ENCODE measurements at places on chromosomes 3 and 15. TPM values are rescaled to one million over a fixed set of nuclear protein-coding genes. Genes with fewer than 3 reads are reported as not detected.

- DNase-seq, result no peak
Observed at GRCh38 chr3:72601983-72602750, 246.1 kb downstream of the SHQ1 start.

DNA sequence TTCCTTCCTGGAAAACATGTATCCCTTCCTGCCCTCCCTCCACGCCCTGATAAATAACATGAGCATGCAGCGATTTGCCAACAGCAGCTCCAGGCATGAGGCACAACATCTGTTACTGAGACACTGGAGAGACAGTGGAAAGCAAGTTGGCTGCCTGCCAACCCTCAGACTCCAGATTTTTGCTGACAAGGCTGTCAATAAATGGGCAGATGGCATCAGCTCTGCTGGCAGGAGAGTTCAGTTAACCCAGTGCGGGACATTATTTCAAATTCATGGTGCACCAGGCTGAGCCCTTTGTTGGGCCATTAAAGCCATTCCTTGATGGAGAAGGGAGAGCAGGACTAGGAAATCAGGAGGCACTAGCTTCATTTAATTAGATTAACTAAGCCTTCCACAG, 293.3 kb downstream of the MEX3B start:
- DNase-seq, result no peak

DNA sequence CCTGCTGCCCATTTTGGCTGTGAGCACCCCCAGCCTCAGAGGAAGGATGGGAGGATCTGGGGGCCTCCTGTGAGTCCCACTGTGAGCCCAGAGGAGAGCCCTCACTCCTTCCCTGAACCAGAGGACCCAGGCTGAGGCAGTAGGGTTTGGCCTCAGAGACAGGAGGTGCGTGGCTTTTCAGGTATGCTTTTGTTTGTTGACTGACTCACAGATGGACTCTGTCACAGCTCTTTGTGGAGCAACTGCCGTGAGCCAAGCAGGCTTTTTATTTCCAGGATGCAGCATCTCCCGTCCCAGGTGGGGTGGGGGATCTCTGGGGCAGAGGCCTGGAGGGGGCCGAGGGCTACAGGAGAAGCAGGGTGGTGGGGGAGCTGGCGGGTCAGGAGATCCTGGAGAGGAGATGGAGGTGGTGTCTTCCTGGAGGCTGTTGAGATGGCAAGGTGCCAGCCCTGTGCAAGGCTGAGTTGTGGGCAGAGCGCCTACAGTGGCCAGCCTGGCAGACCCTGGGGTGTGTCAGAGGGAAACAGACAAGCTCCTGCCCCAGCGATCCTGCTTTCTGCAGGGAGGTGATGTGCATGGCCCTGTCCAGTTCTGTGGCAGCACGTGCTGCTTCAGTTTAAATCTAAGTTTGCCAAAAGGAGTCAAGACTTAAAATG, 24.0 kb downstream of the PLXNA1 start:
- DNase-seq, result no peak

- DNase-seq, result no peak
Observed at GRCh38 chr3:157075693-157076420, 84.1 kb downstream of the CCNL1 start.

DNA sequence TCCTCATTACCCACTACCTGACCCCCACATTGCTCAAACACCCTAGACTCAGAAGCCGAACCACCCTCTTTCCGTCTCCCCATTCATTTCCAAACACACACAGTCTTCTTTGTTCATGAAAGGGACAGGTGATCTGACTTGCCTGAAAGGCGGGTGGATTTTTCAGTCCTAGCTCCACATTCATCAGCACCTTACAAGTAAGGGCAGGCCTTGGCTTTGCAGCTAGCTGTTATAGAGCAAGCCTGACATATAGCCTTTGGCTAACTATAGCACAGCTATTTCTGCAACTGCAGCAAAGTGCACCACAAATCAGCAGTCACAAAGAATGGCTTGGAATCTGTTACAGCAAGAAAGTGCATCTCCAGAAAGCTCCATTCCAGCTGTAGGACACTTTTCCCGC, 139.8 kb downstream of the XXYLT1 start:
- DNase-seq, result no peak

DNA sequence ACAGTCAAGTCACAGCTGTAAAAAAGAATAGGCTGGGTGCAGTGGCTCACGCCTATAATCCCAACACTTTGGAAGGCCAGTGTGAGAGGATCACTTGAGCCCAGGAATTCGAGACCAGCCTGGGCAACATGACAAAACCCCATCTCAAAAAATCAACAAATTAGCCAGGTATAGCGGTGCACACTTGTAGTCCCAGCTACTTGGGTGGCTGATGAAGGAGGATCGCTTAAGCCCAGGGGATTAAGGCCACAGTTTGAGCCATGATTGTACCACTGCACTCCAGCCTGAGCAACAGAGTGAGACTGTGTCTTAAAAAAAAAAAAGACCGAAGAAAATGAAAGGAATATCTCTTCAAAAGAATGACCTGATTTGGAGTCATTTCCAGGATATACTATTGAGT, 6.6 kb downstream of the HERC1 start:
- DNase-seq, result no peak

- DNase-seq, result no peak
Observed at GRCh38 chr3:172251211-172251610, 197.0 kb downstream of the GHSR start.

DNA sequence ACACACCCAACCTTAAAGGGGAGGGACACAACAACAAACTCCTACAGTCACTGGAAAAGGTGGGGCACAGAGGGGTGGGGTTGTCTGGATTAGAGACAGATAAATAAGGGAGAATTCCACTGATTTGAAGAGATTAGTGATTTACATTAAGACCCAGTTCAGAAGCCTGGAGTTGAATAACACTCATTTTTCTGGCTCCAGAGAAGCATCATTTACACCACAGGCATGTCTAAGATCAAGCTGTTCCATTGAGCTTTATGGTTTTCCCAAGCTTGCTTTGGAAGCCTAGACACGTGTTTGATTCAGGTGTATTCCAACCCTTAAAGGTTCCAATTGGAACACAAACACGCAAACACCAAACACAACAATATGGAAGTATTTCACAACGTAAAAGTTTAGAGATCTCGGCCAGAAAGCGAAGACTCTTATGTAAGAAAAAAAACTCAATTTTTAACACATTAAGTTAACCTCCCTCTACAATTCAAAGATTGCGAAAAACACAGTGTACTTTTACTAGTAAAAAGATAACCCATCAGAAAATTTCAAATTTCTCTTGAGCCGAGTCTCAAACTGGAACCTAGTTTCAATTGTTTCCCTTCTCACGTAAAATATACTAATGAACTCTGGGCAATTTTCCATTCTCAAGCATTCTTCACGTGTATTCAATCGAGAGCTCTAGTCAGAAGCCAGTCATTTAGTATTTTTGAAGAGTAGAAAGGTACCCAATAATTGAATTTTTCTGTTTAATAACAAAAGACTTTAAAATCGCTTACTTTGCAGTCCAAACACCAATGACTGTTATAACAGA, 2.1 kb downstream of the TRA2B start:
- no peak for DNase-seq

DNA sequence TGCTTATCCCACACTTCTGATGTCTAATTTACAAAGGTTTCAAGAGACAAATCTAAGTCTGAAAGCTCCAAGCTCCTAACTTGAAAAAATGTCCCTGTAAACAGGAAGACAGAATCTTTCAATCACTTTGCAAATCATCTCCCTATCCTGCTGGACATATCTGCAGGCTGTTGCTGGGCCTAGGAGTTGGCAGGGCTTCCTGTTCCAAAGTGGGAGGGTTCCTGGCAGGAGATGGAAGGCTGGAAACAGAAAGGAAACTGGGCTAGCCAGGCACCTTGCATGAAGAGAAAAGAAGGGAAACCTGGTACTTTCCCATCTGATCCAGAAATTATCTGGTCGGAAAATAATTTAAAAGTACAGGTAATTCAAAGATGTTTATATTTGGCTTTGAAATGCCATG, 227.3 kb upstream of the IL12A start:
- no peak for DNase-seq

DNA sequence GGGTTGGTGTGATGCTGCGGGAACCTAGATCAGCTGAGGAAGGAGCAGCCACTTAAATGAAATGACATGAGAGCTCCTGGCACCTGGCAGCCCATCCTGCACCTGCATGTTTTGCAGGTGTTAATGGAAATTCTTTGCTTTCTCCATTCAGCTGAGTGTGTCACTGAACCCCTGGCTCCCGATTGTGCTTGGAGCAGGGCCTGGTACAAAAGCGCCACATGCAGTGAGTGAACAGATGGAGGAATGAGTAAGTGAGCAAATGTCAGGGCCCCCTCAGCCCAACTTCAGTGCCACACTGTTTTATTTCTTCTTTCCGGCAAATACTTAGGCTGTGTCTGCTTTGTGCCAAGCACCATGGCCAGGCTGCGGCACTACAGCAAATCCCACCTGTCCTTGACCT, 132.2 kb downstream of the ASB7 start:
- no peak for DNase-seq

DNA sequence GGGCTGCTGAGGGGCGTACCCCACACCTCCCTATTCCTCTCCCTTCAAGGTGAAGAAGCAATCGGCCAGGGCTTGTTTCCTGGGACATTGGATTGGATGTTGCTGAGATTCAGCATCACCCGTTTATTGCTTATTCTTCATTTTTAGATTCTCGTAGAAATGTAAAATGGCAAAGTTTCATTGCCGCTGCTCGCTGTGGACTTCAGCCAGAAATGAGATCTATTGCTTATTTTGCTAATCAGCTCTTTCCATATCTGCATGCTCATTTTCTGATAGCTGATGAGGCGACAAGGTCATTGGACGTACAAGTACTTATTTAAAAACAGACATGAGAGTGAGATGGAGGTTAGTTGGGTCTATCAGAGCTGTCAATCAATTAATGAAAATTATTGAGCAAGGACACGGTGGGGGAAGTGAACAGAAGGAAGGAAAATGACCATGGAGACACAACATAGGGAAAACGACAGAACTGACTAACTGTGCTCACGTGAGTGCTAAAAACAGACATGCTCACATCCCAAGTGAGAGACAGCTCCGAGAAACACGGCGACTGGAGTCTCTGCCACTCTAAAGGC, 471.2 kb downstream of the NR2F2 start:
- no peak for DNase-seq

GRCh38 chr3:129534428-129535027, 6.1 kb downstream of the RHO start:
- no peak for DNase-seq

DNA sequence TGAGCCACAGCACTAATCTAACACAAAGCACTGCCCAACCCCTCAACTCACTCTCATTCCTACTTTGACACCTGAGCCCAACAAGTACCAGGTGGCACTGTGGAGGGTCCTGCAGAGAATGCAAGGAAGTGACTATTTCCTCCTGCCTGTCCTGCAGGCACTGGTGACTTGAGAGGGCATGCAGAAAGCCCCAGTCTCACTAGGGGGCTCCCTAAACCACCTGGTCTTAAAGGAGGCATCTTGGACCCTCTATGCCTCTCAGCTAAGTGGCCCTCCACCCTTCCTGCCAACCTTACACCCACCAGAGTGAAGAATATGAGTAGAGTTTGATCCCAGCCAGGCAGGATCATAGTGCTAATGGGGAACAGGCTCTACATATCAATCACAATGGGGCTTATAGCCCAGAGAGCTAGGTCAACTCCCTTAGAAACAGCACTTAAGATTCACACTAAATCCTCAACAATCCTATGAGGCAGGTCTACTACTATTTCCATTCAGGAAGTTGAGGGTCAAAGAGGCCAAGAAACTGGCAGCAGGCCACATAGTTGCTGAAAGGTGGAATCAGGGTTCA, 15.2 kb downstream of the TRAIP start:
- DNase-seq, result peak; percentile 68

DNA sequence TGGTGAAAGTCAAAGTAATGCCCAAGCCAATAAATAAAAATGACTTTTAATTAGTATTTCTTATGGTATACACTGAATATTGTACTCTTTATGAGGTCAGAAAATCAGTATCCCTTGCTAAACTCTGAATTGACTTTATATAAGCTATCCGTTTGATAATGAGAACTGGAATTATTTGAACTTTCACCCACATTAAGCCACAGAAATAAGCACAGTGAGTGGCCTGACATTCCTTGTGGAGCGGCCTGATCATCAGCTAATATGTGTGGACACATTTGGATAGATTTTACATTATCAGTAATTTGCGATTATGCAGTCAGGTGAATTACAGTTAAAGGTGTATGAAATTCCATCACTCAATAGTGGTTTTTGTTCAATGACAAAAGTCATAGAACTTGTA, 136.0 kb upstream of the CBLB start:
- no peak for DNase-seq

- DNase-seq, result no peak
Observed at GRCh38 chr3:185063431-185063830, 89.4 kb downstream of the C3orf70 start.

DNA sequence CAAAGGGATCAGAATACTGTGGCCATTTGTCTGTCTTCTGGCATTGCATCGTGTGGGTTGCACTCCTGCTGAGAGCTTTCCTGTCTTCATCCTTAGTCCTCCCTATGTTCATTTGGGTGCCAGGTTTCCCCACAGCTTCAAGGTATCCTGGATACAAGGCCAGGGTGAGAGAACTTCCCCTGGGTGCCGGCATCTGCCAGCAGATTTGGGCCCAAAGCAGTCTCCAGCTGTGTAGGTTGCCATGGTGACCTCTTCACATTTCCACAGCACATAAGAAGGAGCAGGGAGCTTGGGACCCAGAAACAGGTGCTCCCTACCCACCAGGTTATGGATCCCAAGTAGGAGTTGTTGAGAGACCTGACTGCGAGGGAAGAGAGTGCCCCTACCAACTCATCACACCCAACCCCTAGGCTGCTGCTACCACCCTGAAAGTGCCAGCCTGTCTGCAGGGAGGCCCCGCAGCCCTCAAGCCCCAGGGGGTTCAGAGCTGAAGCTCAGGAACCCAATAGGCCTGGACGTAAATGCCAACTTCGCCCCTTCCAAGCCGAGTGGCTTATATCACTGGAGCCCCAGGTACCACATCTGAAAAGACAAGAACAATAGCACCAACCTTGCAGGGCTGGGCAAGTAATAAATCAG, 19.9 kb downstream of the TTC21A start:
- DNase-seq, result no peak

DNA sequence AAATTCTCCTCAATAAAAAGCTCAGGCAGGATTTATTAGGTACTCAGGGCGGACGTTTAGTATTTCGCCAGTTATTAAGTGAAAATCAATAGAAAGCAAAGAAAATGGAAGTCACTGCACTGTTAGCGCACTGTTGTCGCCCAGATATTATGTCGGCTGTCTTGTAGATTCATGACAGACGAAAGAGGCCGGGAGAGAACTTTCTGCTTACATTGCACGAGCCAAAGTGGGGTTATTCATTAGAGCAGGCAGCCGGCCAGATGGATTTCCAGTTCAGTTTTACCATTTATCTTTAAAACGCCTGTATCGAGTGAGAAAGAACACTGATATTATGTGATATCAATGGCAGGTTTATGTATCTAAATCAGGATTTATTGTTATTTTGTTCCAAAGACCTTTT, 866.0 kb upstream of the NR2F2 start:
- no peak for DNase-seq

Gene MYLK
- total RNA-seq, result 10.4 TPM

Gene IL17RE
- total RNA-seq, result 2.1 TPM

Gene WDR93
- not detected for total RNA-seq

Gene GTPBP8
- total RNA-seq, result 29.8 TPM

Gene BTD
- total RNA-seq, result 21.5 TPM

Gene CCDC174
- 15.2 TPM for total RNA-seq

Gene CD86
- total RNA-seq, result not detected

Data from H9 (cell line).